ENCODE measurements at places on chromosomes 2 and 18. TPM values are rescaled to one million over a fixed set of nuclear protein-coding genes. Genes with fewer than 3 reads are reported as not detected.

MATN3 gene
- total RNA-seq, result not detected

TOGARAM2 gene
- 0.58 TPM for total RNA-seq

- DNase-seq, result no peak
Observed at GRCh38 chr18:5237083-5237722, 40.1 kb upstream of the AKAIN1 start.

GRCh38 chr2:58194458-58194857 lies 46.7 kb downstream of the FANCL start:
- no peak for DNase-seq

DNA sequence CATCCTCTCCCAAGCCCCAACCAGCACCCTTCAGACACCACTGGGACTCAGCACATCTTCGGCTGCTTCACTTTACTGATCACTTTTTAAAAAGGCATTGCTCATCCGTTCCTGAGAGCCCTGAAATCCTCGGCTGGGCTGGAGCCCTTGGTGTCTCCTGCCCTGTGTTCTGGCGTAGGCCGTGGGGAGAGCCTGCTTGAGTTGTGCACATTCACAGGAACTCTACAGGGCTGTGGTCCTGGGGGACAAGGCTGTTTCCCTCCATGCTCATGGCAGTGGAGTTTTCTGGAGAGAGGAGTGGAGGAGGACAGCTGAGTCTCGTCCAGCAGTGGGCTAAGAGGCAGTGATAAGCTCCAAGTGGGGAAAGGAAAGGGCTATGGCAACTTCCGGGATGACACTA lies 15.9 kb downstream of the CENPA start:
- DNase-seq, result no peak

MAPK4 gene
- 9.9 TPM for total RNA-seq

STARD6 gene
- not detected for total RNA-seq

DNA sequence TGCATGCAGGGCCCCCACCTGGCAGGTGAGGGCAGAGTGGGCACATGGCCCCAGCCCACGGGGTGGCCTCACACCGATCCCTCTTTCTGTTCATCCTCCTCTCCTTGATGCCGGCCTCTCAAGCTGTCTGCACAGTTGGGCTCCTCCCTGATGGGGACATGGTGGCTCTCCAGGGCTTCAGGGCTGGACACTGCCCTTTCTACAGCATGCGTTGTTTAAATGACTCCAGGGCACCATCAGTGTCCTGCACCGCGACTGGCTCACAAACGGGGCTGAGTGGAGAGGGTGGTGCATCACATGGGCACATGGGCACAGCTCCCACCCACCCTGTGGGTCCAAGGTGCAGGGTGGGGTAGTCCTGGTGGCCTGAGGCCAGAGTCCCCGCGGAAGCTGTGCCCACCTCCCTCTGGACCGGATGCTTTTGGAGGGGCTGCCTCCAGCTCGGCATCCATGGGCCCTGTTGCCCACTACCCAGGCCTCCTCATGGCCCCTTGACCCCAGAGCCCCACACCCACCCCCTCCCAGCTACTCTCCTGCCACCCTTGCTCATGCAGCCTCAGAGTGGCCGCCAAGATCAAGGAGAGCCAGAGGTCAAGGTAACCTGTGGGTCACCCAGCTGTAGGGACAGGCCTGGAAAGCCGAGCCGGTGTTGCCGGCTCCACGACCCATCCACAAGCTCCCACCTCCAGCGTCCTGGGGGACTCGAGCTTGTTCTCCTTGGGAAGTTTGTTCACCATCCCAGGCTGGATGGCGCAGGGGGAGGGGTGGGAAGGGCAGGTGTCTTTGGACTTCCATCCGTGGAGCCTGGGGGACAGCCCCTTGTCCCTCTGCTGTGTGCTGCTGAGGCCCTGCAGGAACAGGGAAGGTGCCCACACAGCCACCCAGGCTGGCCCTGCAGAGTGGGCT lies 12.3 kb upstream of the SNED1 start:
- DNase-seq, result peak; percentile 29

DNA sequence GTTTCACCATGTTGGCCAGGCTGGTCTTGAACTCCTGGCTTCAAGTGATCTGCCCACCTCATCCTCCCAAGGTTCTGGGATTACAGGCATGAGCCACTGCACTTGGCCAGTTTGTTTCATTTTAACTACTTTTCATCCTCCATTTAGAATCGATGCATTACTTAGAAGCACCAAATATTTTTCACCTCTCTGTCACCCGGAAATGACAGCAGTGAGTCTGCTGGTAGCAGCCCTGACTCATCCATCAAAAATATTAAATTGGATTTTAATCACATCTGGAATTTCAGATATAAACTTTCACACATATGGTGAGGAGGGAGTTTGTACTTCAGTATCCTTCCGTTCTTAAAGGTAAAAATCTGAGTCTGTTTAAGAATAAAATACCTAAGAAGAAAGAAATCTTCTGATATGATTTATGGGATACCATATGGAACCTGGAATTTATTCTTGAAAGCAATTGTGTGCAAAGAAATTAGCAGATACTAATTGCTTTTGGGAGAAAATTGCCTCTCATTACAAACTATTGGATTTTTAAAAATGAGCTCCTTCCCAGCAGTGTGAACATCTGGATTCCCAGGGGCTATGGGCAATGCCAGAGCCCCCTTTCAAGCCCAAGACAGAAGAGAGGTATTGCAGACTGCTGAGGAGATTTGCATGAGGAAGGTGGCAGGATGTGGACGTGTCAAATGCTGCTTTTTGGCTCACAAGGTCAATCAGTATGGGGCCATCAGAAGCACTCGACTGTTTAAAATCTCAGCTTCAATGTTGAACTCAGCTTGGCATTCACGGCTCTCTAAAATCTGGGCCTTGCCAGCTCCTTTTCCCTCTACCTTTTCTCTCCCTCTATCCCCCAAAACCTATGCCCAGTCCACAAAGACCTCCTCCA lies 279.5 kb upstream of the SIX2 start:
- DNase-seq, result no peak

DNA sequence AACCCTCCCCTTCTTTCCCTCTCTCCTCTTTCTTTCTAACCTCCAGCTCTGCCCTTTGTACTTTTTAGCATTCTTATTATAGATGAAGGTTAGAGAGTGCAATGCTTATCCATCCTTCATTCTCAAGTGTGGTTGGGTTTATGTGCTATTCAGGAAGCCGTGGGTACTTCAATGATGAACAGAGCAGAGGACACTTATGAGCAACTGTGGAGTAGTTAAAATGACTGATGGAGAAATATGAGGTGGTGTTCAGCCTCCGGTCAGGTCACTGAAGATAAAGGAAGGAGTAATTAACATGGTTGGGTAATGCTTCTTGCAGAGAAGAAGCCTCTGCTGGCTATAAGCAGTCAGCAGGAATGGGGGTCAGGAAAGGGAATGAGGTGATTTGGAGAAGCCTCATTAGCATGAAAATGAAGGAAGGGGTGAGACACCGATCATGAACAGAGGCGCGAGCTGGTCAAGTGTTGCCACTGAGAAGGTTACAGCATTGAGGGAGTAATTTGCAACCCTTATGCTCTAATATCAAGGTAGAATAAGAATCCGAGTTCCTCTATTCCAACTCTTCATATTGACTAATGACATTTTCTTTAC lies 174.7 kb downstream of the LPIN1 start:
- DNase-seq, result no peak

VWA3B gene
- 2.7 TPM for total RNA-seq

CFC1B gene
- total RNA-seq, result not detected

DNA sequence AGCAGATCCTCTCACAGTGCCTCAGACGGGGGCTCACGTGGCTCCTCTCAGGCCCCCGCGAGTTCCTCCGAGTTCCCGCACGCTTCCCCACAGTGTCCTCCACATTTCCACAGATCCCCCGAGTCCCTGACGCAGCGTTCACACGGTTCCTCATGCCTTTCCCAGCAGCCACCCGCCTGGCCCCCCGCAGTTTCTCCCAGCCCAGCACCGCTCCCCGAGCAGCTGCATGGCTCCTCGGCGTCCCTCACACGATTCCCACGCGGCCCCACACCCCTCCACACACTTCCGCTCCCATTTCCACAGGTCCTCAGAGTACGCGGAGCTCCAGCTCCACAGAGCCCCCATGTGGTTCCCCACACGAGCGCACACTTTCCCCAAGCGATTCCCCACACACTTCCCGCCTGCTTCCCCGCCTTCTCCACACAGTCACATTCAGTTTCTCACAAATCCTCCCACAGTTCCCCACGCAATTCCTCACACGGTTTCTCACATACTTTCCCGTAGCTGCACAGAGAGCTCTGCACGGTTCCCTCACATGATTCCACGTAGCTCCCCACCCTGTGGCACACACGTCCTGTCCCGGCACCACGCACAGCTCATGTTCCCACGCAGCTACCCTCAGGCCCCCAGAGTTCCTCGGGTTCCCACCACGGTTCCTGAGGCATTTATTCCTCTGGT lies 39.9 kb downstream of the KIF1A start:
- no peak for DNase-seq

DNA sequence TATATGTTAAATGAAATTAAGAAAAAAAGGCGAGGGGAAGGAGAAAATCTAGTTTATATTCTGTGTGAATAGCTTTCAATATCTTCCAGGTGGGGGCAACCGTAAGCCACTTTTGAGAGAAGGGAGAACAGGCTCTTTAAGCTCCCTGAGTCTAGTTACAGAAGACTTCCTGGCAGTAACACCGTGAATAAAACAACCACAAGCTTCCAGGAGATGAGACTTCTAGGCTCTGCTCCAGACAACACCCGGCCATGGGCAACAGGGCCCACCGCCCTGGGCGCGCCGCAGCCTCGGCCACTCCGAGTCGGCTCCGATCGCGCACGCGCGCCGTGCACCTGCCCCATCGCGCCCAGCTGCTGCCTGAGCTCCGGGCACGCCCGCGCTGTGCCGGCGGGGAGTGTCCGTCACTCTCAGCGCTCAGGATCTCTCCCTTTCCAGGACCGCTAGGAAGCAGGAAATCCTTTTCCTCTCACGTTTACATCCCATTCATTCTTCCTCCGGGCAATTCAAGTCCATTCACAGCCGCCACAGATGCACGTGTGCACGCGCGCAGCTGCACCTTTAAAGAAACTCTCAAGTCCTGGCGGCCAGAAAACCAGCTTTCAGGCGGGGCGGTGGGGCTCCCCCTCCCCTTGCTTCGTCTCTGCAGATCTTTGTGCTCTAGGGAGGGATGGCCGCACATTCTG lies 19.4 kb upstream of the PAX3 start:
- DNase-seq, result peak; percentile 87

- DNase-seq, result no peak
Observed at GRCh38 chr2:189426886-189427285, 14.4 kb upstream of the WDR75 start.

- DNase-seq, result no peak
Observed at GRCh38 chr2:12514631-12515437, 201.9 kb upstream of the TRIB2 start.

- no peak for DNase-seq
Observed at GRCh38 chr18:42549596-42549995, 565.9 kb downstream of the RIT2 start.

CCDC121 gene
- 2.9 TPM for total RNA-seq

DNA sequence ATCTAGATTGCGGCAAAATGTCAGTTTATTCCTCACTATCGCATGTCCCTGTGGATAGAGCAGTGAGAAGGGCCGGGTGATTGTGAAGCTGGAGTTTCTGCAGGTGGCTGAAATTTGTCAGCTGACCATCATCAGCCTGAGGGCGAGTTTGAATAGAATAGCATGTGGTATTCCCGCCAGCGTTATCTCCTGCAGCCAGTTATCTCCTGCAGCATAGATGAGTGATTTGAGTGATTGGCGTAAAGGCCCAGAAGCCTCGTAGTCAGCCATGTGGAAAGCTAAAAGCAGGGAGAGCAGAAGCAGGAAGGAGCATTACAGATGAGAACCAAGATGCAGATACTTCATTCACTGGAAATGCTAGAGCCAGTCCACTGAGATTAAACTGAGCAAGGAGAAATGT lies 65.5 kb downstream of the CABLES1 start:
- DNase-seq, result no peak

GRCh38 chr2:183359867-183360266 lies 235.6 kb downstream of the NUP35 start:
- DNase-seq, result no peak

ERCC3 gene
- total RNA-seq, result 33.6 TPM

PARD3B gene
- 44.0 TPM for total RNA-seq

DNA sequence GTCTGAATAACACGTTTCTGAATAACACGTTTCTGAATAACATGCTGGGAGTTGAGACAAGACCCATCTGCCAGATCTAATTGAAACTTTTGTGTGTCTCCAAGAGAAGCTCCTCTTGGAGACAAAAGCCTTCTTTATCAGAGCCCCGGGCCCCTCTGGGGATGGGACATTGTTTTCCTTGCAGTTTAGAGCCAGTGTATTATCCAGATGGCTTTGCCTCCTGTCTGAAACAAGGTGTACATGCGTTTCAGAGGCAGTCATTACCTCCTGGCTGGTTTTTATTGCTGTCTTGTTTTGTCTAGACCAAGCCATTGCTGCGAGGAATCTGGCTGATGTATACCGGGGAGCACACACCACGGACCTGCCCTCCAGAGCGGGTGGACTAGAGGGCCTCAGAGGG lies 7.8 kb downstream of the FOSL2 start:
- no peak for DNase-seq

DNA sequence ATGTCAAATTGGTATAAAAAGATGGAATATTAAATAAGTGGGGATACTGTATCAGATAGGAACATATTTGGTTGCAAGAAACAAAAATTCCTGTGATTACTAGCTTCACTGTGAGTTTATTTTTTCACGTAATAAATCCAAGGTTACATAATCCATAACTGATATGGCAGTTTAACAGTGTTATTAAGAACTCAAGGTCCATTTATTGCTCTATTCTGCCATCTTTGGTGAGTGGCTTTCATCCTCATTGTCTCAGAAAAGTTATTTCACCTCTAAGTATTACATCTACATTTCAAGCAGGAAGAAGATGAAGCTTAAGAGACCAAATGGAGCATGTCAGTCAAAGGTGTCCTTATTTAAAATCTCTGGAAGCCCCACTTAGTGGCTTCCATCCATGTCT lies 37.2 kb downstream of the YIPF4 start:
- DNase-seq, result no peak

DNA sequence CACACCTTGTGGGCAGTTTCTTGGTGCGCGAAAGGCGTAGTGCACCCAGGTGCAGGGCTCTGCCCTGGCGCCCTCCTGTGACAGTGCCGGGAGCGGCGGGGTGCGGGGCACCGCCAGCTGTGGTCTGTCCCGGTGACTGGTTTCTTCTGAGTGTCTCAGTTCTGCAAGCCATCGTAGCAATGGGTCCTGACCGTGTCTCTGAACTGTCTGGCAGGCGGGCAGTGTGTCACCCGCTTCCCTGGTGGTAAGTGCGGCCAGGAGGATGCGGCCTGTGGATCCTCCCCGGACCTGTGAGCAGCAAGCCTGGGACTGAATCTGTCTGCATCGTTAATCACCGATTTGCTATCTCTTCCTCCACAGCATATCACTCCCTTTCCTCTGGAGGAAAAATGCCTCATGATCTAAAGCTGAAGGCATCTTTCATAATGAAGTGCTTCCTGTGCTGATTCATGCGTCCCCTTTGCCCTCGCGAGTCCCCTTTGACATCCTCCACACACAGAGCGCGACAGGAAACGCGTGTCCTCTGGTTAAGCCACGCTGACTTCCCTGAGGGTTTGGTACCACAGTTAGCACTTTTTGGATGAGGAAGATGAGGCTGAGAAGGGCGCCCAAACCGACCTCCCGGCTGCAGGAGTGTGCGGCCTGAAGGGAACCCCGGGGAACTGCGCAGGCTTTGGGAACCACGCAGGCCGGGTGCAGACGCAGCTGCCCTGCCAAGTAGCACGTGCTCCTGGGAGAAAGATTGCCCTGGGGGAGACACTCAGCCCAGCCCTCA lies 416.0 kb upstream of the HS6ST1 start:
- no peak for DNase-seq

TMEM178A gene
- total RNA-seq, result 1.0 TPM
